Mucosa of descending colon (tissue), 3 donors: ENCODE measurements at places on chromosomes 1 and 21. TPM values are rescaled to one million over a fixed set of nuclear protein-coding genes. Genes with fewer than 3 reads are reported as not detected.

GRCh38 chr1:64098436-64098835 lies 105.0 kb upstream of the UBE2U start:
- DNase-seq: no peak

DNA sequence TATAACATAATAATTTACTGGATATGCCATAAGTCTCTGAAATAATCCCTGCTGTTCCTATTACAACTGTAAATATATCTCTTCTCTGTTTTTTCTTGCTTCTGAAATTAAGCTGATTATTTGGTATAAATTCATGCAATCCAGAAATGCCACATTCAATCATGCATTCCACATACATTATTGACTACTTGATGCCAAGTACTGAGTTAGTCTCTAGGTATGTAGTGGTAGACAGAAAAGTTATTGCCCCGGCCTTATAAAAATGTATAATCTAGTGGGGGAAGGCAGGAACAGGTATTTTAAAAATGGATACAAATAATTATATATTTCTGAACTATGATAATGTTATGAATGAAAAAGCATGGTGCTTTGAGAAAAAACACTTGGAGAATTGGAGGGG lies 338.6 kb upstream of the SNX7 start:
- DNase-seq: no peak

DNA sequence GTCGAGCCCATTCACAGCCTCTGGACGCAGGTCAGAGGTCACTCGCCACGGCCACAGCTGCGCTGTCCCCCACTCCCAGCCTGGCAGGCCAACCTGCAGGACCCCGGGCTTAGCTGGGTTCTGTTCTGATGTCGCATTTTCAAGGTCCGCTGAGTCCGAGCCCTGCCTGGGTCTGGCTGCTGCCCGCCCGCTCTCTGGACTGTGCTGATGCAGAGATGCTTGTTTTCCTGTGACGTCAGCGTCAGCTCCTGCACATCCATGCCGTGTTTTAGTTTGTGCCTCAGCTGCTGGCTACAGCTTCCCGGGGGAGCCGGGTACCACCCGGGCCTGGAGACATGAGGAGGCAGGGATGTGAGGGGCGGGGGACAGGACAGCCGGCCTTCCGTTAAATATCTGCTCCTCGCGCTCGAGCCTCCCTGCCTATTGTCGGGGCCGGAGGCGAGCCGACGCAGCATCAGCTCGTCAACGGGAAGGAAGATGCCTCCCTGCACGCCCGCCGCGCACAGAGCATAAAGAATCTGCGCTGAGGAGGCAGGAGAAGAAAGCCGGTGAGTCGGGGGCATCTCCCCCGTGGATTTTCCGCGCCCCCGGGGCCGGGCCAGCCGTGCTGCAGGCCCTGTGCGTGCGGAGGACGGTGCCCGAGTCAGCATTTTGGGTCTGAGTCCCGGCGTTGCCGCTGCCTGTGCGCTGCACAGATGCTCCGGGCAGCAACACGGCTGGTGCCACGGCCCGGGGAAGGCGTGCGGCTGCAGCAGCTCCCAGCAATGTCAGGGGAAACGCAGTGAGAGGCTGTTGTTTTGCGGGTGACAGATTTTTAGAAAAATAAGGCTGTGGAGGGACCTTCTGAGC lies 23.4 kb downstream of the PRKCZ start:
- DNase-seq: no peak

The CD34 gene
- 7.7 TPM for total RNA-seq

The PTGFR gene
- total RNA-seq: 2.1 TPM
